Nephron progenitor cell (in vitro differentiated cells): ENCODE measurements at places on chromosomes 7 and 10.
A peak's percentile ranks its signal among the peaks of the same experiment; 100 is the strongest.

GRCh38 chr7:138665249-138665648, 35.9 kb downstream of the SVOPL start:
- no peak for DNase-seq

GRCh38 chr10:127987467-127988380, 80.8 kb downstream of the PTPRE start:
- DNase-seq: no peak

GRCh38 chr10:79936625-79937615, 12.0 kb downstream of the SFTPD start:
- no peak for DNase-seq

DNA sequence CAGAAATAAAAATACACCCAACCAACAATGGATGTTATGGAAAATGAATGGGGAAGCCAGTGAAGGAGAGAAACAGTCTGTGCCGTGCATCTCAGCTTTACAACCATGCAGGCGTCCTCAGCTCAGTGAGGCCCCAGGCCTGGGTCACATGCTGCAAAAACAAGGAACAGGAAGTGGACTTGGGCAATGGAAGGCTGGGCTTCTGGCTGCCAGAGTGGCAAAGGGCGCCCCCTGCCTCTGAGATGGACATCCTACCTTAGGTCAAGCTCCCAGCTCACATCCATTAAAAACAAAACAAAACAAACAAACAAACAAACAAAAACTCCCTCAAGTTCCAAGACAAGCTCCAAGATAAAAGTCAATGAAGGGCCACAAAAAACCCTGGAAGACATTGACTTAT, 54.7 kb upstream of the AFAP1L2 start:
- DNase-seq: peak; percentile 57

- no peak for DNase-seq
Observed at GRCh38 chr10:113604572-113604971, 51.7 kb downstream of the HABP2 start.
